ENCODE measurements at places on chromosomes 4 and X.

DNA sequence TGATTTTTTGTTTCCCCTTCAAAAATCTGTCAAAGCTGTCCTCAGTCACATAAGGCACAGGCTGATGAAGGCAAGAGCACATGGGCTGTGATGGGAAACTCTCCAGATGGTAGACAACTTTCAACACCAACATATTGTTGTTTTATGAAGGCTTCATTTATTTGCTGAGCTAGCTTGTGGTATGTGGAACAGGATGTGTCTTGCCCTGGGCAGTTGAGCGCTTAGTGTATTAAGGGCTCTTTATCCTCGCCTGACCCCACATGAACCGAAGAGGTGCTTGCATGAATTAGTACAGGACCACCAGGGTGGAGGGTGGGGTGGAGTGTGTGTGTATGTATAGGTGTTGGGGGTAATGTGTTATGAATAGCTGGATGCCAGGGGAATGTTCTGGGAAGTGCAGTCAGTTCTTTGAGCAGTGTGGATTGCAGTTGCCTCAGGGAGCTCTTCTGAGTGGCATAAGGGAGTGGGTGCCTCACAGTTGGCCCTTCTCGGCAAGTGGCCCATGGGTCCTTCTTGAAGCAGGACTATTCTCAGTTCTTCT lies 103.1 kb downstream of the PHEX start:
- DNase-seq = no peak

DNA sequence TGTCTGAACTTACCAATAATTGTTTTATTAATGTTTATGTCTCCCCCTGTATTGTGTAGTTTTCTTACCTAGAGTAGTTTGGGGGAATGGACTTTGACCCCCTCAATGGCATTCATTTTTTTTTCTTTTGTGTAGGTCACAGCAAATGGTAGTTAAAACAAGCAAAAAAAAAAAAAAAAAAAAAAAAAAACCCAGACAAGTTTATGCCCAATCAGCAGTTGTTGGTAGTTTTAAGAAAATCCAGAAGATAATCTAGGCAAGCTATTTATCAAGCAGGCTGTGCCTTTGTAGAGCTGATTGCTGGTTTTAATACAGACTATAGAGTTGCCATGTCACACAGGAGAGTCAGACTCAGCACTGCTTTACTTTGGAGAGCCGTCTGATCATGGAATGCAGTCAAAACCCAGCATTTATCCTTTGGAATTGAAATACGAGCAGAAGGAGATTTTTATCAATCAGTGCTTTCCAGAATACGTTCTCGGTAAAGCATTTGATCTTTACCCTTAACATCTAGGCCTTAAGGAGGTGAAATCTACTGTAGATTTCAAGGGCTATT lies 16.6 kb downstream of the DCUN1D4 start:
- no peak for DNase-seq

DNA sequence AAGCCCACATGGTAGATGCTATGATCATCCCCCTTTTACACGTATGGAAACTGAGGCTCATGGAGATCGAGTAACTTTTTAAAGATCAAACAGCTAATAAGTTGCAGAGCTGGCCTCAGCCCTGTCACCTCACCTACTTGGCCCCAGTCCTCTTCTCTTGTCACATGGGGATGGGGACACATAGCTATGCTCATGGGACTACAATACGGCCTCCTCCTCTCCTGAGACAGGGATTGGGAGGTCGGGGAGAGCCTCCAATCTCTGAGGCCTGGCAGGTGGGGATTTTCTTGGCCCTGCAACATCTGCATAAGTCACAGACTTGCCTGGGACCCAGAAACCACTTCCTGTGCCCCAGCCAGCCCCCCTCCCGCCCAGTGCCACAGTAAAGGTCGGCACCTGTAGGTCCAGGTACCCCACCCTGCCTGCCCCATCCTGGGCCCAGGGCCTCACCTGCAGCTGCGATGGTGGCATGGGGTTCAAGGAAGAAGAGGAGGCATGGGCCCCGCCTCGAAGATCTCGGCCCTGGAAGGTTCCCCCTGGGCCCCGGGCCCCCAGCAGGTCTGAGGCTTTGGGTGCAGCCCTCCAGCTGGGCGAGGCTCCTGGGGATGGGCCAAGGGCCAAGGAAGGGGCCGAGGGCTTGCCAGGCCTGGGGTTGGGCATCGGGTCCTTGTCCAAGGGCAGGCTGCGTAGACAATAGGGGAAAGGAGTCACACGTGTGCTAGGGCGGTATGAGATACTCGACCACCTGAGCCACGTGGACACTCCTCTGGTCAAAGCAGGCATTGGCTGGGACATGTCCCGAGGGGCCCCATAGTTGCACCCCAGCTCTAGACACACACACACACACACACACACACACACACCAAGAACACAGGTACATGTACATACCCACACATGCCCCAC lies 6.4 kb downstream of the FOXP3 start:
- no peak for DNase-seq

DNA sequence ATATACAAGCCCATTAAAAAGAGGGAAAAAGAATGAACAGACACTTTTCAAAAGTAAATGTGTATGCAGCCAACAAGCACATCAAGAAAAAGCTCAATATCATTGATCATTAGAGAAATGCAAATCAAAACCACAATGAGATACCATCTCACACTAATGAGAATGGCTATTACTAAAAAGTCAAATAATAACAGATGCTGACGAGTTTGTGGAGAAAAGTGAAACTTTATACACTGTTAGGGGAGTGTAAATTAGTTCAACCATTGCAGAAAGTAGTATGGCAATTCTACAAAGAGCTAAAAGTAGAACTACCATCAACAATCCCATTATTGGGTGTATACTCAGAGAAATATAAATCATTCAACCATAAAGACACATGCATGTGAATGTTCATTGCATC lies 203.0 kb downstream of the ARAP2 start:
- DNase-seq = no peak

- DNase-seq = no peak
Observed at GRCh38 chr4:105060628-105061027, 86.0 kb upstream of the TET2 start.

- DNase-seq = no peak
Observed at GRCh38 chr4:38600575-38600974, 63.4 kb upstream of the KLF3 start.
